ENCODE measurements at places on chromosomes 5 and 9.

DNA sequence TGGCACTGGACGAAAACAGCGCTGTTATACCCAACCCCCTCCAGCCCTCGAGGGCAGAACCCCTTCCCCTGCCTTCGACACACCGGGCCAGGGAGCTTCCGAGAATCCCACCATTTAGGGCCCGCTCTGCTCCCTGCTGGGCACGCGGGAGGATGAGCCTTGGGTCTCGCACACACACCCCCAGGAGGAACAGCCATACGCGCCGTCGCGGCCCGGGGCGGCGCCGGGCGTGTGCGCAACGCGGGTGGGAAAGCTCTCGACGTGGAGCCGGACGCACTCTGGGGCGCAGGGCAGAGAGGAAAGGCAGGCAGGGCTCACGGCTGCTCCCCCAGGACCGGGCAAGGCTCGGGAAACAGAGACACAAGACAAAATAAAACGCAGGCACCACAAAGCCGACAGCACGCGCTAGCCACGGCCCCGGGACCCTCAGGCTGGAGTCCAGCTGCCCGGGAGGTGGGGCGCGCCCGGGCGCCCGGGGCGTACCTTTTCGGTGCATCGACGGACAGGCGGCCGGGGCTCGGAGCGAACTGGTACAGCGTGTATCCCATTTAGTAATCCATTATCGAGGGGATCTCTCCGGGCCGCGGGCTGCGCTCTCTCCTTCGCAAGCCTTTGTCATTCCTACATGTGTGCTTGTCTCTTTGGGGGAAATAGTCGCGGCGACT is 789 bp downstream of the SEMA6A start:
- no peak for DNase-seq

DNA sequence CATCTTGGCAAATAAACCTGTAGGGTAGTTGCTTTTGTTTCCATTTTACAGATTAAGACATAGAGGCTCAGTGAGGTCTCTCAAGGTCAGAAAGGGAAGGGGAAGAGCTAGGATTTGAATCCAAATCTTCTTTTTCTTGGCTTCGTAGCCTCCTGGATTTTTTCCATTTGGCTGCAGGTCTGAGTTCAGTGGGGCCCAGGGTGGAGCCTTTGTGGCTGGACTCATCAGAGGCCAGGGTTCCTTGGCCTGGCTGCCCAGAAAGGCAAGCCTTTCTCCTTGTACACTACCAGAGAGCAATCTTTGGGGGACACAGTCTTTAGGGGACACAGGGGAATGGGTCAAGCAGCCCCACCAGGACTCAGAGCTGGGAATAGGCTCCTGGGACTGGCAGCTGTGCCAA is 10.5 kb upstream of the TRAF1 start:
- DNase-seq, result no peak

GRCh38 chr9:78013934-78014333 is 17.7 kb downstream of the GNAQ start:
- DNase-seq, result no peak

- DNase-seq, result no peak
These were observed 16.1 kb downstream of the PCSK5 start for GRCh38 chr9:75906531-75906930.

DNA sequence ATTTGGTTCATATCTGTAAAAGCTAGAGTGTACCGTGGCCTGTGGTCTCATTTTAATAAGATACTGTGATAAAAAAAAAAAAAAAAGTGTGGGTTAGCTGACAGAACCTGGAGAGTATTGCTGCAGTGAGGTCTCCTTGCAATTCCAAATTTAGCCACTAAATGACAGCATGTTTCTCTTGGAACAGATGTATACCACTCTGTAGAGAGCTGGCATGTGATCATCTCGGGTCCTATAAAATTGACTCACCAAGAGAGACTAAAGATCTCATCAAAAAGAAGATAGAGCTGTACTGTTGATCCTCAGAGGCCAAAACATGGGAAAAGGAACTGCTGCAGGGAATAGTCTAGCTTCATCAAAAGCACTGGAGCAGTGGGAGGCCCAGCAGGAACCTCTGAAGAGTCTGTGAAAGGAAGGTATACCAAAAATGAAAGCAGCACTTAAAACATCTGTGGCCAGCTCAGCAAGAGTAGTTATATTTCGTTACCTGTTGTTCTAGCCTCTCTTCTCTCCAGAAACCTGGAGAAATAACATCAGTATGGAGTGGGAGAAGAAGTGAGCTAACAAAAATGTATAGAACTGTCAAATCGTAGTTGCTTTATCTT is 826.8 kb downstream of the EFNA5 start:
- no peak for DNase-seq

GRCh38 chr5:116859666-116860320 is 285.2 kb upstream of the SEMA6A start:
- DNase-seq, result no peak

DNA sequence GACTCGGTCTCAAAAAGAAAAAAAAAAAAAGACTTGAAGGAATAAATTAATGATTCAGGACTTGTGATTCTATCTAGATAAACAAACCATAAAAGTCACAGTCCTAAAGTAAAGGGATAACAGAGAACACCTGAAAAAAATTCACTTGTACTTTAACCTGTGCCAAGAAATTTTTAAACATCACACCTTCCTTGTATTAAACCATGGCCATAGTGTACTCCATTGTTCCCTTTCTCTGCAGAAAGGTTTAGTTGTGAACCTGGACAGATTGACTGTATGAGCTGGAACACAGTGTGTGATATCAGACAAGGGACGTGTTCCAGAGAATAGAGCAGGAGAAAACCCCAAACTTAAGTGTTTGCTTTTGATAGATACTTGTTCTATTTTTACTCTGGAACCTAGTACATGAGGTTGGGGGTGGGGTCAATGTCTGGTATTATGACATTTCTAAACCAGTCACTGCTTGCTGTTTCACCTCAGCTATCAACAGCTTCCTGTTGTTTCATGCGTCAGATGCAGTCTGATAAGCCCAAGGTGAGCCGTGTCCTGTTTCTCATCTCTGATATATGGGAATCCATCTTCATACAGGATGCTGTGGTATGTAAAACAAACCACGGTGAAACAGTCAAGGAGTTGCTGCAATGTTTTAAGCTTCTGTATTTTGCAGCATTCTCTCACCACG is 62.5 kb upstream of the ITGA1 start:
- DNase-seq, result peak; percentile 82

- no peak for DNase-seq
These were observed 54.4 kb upstream of the CTSL start for GRCh38 chr9:87671478-87671877.

GRCh38 chr5:138035605-138036537 is 3.0 kb upstream of the FAM13B start:
- DNase-seq, result peak; percentile 85

DNA sequence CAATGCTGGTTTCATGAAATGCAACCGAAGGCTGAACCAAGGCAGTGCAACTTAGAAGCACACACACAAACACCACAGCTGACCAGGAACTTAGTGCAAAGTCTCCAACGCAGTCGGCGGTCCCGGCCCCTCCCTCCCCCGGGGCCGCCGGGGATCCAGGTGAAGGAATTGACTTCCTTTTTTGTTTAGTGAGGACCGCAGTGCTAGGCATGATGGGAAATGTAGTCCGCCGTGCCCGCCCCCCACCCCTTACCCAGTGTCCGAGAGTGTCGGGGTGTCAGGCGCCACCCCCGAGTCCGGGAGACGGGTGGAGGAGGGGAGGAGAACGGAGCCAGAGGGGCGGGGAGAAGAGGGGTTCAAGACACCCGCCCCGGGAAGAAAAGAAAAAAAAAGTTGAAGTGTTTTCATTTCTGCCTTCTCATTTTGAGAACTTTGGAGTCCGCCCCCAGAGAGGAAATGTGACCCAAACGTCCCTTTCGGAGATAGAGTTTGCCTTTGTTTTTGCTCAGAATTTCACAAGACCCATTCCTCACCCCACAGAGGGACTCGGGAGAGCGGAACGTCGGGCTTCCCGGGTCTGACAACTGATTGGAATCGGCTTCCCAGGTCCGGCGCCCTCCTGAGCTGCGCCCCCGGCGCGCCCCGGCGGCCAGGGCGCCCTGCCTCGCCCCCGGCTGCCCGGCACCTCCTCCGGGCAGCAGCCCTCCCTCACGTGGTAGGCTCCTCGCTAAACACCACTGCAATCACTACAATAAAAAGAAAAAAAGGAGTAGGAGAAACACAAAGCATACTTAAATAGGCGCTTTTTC is 2.0 kb downstream of the IER5L start:
- DNase-seq, result peak; percentile 75

DNA sequence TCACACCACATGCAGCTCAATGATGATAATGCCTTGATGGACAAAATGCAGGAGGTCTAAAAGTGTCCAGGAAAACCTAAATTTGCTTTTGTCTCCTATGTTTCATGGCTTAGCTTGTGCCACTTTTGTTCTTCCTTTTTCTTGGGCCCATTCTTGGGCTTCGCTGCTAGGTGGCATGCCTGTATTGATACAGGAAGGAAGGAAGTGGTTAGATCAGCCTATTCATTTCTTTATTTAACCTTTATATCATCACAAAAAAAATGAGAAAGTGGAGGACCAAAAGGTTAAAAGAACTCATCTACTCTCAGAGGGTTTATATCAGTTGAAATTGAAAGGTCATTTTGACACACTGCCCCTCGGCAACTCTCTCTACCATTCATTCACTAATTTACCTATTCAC is 260.2 kb downstream of the ARHGAP26 start:
- DNase-seq, result peak; percentile 43

GRCh38 chr5:115186794-115187193 is 17.1 kb upstream of the TRIM36 start:
- no peak for DNase-seq

DNA sequence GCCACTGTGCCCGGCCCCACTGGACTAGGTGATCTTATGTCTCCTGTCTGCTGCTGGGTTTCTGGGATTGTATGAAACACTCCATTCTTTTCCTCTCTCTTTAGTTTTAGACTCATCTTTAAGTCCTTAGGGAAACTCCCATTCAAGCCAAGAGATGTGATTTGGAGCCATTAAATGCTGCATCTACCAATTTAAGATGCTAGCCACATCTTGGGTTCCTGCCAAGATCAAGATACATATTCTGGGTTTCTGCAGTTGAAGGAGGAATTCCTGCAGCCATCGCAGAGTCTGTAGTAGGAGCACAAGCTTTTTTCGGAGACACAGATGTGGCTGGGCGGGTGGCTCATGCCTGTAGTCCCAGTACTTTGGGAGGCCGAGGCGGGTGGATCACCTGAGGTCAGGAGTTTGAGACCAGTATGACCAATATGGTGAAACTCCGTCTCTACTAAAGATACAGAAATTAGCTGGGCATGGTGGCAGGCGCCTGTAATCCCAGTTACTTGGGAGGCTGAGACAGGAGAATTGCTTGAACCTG is 23.2 kb downstream of the STXBP1 start:
- DNase-seq, result no peak

DNA sequence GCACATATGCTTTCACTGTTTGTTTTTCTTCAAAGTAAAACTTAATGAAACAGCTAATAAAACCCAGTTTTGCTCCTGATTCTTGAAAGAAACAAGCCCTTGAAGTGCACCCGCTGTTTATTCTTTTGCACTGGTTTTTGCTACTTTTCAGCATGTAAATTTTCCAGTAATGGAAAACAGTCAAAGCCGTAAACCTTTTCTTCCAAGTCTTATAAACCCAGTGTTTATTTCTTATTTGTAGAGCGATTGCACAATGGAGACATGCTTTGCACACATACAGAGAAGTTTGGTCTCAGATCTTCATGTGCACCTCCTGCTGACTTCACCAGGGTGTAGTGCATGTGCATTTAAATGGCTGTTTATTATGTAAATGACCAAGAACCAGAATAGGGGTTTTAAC is 51.8 kb downstream of the ATG10 start:
- no peak for DNase-seq

GRCh38 chr9:76609285-76610010 is 150.5 kb downstream of the GCNT1 start:
- no peak for DNase-seq

GRCh38 chr5:155239803-155240202 is 226.2 kb downstream of the KIF4B start:
- DNase-seq, result no peak

DNA sequence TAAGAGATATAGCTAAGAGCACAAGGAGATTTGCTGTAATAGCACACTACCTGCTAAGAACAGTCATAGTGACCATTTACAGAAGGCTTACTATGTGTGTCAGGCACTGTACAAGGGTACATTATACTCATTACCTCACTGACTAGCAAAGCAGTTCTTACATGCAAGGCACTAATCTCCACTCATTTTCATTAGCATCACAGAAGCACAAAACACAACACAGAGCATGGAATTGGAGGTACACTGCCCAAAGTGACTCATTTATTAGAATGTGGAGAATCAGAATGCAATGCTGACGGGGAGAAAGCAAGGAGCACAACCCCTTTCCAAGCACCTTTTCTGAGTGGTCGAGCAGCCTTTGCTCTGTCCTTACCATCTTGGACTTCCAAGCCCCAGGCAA is 169.7 kb downstream of the ENTREP1 start:
- no peak for DNase-seq

- DNase-seq, result no peak
These were observed 6.3 kb downstream of the IGIP start for GRCh38 chr5:140131967-140132409.

DNA sequence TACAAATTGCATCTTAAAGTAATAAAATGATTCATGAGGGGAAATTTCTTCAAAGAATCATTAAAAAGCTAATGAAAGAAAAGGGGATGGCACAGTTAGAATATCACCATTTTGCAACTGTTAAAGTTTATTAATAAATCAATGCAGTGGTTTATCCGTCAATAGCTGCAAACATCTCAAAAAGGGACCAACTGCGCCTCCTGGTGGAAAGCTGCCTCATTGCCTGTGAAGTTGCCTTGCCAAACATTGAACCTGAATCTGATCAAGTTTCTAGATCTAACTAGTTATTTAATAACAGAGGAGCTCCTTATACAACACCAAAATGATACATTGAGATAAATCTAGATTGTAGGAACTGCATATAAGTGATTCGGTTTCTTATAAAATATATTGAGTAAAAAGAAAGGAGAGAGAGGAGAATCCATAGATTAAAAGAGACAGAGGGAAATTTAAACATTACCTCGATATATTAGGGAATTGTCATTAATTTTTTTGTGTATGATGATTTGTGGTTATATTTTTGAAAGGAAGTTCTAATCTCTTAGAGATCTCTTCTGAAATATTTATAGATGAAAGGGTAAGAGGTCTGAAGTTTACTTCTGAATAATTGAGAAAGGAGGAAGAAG is 6.9 kb upstream of the NDUFB6 start:
- peak; percentile 70 for DNase-seq

Data from CD4-positive, alpha-beta T cell treated with Interleukin-1 beta for 1 hour (primary cell).